ENCODE measurements at places on chromosomes 12 and 14.

DNA sequence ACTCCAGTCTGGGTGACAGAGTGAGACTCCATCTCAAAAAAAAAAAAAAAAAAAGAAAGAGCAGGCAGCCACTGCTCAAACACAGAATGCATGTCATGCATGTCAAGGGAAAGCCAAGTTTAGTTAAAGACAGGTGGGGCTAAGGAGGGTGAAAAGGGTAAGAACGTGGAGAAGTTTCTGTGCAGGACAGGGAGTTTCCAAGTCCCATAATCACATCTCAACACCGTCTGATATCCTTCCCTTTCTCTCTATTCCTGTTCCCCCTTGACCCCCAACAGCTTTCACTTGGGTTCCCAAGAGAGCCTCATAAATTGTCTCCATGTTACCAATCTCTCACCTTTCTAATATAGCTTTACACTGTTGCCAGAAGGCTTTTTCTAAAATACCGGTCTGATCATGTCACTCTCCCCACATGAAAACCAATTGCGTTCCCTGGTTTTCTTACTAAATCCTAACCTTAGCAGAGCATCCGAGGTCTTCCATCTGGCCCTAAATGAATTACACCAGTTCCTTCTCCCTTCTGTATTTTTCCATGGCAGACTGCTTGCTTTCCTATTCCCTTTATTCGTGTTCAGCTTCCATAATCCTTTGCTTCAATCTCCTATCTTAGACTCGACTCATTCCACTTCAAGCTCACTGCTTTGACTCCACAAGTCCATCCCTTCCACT lies 37.0 kb downstream of the LIMA1 start:
- DNase-seq, result no peak

DNA sequence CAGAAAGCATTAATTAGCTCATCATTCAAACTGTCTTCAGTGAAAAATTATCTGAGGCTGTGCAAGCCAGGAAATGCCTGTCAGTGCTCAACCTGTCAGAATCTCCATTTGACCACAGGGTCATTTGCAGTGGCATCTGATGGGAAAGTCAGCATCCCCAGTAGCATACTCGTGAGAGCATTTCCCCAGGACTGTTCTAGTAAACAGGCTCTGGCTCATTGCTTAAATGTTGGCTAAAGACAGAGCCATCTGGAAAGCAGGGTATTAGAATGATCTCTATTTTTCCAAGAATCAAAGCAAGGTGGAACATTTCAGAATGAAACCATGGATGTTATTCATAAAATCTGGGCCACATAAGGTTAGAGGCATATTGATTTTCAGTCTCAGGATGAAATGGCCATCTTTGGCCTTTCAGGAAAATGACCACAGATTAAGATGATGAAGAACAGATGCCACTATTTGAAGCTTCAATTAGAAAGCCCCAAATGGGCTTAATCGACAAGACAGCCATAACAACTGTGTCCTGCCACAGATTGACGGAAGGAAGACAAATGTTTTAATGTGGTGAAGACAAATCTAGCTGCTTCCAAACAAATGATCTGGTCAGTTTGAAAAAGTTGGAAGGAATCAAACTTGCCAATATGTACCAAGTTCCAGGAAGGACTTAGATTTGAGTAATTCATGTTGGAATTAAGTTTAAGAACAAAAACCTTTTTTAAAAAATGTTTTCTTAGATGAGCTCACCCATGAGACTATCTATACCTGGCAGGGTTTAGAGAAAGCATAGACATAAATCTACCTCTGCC lies 94.0 kb upstream of the FAR2 start:
- no peak for DNase-seq

DNA sequence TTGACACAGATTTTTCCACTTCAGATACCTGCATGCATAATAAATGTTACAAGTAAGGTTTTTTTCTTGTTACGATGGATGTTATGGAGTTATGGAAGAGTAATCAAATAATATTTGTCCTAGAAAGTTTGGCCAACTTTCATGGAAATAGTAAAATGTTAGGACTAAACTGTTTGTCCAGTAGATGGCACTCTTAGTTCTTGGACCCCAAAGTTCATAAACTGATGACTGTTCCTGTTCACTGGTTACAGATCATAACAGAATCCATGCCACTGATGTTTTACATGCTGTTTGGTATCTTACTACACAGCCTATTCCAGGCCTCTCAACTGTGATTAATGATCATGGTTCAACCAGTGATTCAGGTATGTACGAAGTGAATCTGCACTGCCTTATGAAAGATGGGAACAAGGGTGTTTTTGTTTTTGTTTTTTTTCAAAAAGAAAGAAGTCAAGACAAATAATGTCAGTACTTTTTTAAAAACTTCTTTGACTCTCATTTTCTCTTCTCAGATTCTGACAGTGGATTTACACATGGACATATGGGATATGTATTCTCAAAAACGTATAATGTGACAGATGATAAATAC lies 48.8 kb upstream of the SLCO1C1 start:
- DNase-seq, result no peak

DNA sequence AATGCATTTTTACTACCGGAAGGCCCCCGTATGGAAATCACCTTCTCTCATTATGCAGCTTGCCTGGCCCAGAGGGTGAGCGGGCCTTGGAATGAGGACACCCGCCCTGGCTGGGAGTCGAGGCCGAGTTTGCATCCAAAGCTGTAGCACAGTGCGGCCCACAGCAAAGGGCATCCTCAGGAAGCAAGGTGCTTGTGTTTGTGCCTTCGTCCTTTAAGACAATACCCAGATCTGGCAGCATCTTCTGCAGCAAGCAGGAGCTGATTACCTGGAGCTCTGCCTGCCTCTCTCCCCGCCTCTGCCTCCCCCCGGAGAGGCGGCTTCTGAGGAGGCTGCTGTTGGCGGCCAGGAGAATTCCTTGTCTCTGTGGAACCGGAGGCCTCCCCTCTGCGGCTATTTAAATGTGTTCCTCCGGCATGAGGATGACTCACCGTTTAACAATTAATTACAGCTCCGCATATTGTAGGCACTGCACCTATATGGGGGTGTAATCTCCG lies 145.3 kb downstream of the CACNA1C start:
- DNase-seq, result no peak

- DNase-seq, result no peak
These were observed 94.1 kb upstream of the TMPO start for GRCh38 chr12:98421316-98421715.

DNA sequence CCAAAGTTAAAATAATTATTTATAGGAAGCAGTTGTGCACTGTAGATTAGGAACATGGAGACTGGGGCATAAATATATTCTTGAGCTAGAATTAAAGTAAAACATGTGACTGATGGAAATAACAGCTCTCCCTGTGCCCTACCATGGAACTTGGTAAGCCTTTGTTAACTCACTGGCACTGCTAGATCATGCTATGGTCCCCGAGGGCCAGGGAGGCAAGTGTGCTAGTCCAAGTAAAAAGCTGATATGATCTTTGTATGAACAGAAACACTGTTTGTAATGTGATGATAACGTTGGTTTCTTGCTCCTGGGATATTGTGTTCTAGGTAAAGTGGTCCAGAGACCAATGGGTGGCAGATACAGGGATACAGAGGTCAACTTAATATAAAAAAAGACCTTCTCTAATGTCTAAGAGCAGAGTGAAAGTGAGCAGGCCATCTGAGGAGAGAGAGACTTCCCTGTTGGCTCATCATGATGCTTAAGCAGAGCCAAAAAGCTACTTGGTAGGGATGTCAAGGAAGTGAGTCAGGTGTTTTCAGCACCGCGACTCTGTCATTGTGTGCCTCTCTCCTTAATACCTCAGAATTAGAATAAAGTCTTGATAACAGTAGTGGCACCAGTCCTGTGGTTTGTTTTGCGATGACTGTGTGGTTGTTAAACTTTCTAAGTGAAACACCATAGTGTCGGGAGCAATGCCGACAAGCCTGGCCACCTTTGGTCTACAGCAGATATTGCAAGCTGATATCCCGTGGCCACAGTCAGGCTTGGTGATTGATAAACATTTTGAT lies 27.6 kb downstream of the BICD1 start:
- no peak for DNase-seq

- DNase-seq, result no peak
These were observed 9.5 kb downstream of the RNASE11 start for GRCh38 chr14:20578325-20578724.

DNA sequence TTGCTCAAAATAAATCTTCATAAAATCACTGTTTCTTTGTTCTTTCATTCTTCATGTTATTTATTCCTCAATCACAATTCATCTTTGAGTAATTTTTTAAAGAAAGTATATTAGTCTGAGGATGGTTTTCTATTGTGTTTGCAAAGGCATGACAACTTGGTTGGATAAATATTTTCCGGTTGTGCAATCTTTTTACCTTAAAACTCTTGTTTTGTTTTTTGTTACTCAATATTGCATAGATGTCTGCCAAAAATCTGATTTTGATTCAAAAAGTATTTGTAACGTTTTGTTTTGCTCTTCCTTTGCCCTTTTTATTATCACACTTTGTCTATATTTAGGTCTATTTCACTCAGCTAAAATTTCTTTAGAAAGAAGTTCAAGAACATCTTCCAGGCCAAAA lies 86.2 kb upstream of the SYT1 start:
- DNase-seq, result no peak

DNA sequence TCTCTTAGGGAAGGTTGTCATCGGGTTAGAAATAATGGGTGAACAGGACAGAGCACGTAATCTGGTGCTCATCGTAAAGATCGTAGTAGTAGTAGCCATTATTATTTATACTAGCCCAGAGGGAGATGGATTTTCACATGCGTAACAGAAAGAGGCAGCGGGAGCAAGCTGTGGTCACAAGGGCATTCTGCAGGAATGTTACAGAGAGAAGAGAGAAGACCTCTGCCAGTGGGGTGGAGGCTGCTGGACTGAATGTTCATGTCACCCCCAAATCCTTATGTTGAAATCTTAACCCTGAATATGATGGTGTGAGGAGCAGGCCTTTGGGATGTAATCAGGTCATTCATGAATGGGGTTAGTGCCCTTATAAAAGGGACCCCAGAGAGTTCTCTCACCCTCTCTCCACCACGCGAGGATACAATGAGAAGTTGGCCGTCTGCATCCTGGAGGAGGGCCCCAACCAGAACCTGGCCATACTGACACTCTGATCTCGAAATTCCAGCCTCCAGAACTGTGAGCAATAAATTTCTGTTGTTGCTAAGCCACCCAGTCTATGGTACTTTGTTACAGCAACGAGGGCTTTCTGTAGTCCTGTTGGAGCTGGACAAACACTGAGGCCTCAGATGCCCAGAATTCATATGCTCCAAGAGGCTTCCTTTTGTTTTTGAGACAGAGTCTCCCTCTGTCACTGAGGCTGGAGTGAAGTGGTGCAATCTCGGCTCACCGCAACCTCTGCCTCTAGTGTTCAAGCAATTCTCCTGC lies 131.2 kb upstream of the MED13L start:
- no peak for DNase-seq

DNA sequence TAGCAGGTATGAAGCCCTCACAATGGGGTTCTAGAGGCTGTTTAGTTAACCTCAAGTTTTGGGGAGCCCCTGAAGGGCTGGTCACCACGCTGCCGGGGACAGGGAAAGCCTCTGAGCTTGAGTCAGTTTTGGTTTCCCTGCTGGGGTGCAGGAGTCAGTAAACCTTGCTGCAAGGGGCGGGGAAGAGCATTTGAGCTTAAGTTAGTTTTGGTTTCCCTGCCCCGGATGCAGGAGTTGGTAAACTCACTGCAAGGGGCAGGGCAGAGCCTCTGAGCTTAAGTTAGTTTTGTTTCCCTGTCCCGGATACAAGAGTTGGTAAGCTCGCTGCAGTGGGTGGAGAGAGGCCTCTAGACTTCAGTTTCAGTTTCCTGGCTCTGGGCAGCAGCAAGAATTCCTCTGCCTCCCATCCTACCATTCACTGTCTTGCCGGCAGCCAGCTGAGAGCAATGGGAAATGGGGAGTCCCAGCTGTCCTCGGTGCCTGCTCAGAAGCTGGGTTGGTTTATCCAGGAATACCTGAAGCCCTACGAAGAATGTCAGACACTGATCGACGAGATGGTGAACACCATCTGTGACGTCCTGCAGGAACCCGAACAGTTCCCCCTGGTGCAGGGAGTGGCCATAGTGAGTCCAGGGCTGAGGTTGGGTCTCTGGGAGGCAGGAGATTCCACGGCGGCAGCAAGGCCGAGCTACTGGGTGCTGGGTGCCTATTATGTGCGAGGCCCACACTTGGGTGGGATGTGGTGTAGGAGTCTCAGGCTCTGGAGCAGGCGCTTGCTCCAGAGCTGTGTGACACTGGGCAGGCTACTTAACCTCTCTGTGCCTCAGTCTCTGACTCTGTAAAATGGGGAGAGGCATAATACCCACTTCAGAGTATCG lies at the start of gene OAS2:
OAS2 (plus strand) TSS at position 357 of the 878 bp plus-strand sequence; CDS start at position 447, 90 bp downstream.
- no peak for DNase-seq

- no peak for DNase-seq
These were observed 158.8 kb downstream of the TMTC3 start for GRCh38 chr12:88300931-88301330.

- DNase-seq, result no peak
These were observed 182.7 kb upstream of the SFSWAP start for GRCh38 chr12:131528144-131528543.

DNA sequence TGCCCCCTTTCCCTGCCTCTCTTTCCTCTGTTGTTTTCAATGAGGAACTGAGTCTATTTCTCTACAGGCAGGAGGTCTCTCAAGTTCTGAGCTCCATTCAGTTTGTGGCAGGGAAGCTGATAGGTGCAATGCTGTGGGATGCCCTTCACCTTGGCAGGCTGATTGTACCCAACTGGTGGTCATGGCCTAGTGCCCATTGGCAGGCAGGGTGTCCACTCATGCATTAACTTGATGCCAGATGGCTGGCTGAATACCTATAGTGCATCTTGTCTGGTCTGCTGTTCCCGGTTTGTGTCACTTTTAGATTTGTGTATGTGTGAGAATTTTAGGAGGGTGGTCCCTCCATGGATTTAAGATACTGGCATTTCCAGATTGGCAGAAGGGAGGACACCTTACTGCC lies 20.0 kb upstream of the ITGA5 start:
- no peak for DNase-seq

GRCh38 chr14:61475316-61475715 lies 153.9 kb downstream of the PRKCH start:
- no peak for DNase-seq

- DNase-seq, result no peak
These were observed 40.4 kb upstream of the PPP2R5C start for GRCh38 chr14:101721111-101721510.

- no peak for DNase-seq
These were observed 10.5 kb upstream of the STAC3 start for GRCh38 chr12:57261428-57261865.

DNA sequence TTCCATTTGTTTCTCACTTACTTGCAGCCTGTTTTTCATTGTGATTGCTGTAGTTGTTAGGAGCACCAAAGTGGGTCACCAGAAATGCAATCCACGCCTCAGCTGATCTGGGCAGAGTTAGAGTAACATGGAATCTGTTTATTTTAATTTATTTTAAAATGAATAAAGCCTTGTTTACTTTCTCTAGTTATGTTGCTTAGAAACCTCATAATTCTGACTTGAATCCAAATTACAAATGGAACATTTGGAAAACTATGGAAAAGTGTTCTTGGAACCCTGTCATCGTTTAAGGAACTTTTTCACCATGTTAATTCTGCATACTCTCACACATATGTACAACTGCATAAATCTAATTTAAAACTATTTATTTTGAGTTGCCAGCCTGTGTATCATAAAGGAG lies 92.2 kb upstream of the DAAM1 start:
- DNase-seq, result no peak

- no peak for DNase-seq
These were observed 49.1 kb upstream of the PTPRB start for GRCh38 chr12:70686299-70686698.

- no peak for DNase-seq
These were observed 175.8 kb upstream of the BCL2L14 start for GRCh38 chr12:11894890-11895289.

- DNase-seq, result no peak
These were observed 48.3 kb downstream of the NFKBIA start for GRCh38 chr14:35355981-35356841.

- DNase-seq, result no peak
These were observed 1.8 kb upstream of the MEG3 start for GRCh38 chr14:100824091-100824551.

All from sciatic nerve (tissue), 2 donors.